ENCODE measurements at places on chromosomes 2 and 18.
A peak's percentile ranks its signal among the peaks of the same experiment; 100 is the strongest.

GRCh38 chr2:134917360-134917865 is 1.2 kb upstream of the CCNT2 start:
- DNase-seq, result no peak

DNA sequence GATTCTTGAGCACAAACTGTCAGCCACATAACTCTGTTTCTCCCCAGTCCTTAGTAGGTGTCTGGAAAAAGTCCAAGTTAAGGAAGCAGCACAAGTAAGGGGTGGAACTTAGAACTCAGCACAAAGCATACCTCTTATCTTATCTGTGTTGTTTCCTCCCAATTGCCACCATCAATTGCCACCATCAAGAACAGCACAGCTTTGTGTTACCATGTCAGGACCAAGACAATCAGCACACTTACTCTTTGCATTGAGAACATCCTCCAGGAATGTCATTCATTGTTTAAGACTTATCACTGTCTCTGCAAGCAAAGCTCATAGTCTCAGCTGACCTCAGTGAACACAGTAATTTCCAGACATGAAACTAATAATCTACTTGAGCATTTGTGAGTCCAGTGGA is 212.7 kb upstream of the FSHR start:
- DNase-seq, result no peak

DNA sequence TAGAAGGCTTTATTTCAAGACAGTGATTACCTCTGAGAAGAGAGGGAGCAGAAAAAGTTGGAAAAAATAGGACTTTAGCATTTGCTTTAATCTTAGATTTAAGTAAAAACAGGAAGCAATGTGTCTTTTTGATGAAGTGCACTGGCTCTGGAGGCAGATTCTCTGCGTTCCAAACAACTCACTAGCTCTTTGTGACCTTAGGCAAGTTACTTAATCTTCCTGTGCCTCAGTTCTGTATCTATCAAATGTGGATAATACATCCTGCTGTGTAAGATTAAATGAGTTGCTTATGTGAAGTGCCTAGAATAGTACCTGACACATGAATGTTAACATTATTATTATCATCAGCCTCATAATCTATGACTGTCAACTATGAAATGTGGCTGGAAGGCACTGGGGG is 42.3 kb downstream of the RPRD1A start:
- peak; percentile 4 for DNase-seq

GRCh38 chr2:39696101-39696553 is 30.4 kb downstream of the TMEM178A start:
- peak; percentile 27 for DNase-seq

DNA sequence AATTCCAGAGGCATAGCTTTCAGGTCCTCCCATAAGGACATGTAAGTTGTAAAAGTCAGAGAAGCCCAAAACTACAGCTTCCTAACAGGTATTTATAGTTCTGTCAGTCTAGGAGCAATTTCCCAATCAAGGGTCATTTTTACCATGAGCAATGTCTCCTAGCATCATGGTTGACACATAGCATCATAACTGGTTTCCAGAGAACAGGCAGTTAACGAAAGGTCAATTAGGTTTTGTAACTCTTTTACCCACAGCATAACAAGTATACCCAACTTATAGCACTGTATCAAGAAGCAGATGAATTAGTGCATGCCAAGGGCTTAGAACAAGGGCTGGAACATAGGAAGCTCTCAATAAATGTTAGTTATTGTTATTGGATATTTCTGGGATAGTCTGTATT is 110.1 kb downstream of the MREG start:
- DNase-seq, result no peak

GRCh38 chr2:101145406-101145805 is 5.8 kb downstream of the TBC1D8 start:
- no peak for DNase-seq

- DNase-seq, result no peak
These were observed 145.5 kb downstream of the TRABD2A start for GRCh38 chr2:84735389-84735788.

GRCh38 chr2:107334306-107334705 is 448.3 kb upstream of the ST6GAL2 start:
- peak; percentile 36 for DNase-seq

GRCh38 chr2:195238379-195238778 is 418.6 kb upstream of the SLC39A10 start:
- no peak for DNase-seq

DNA sequence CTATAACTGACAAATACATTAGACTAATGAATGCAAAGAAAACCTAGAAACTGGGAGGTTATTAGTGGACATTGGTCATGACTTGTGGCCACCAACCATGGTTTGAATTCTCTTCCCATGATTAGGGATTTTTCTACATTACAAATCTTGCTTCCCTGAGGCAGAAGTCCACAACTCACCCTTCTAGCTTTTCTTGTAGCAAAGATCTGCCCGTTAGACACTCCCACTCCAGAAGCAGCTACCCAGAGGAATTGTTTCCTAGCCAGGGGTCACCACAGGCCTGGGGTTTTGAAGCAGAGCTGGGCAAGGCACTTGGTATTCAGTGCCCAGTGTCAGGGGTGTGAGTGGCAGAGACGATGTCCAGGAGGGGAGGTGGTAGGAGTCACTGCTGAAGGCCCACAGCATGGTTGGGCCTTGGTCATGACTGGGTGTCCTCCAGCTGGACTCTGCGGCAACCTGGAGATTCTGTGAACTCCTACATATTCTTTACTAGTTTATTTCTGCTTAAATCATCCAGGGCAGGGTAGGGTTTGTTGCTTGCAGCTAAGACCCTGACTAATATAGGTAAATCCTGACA is 54.9 kb downstream of the ACTR2 start:
- DNase-seq, result no peak

GRCh38 chr2:135259123-135259522 is 207.0 kb downstream of the RAB3GAP1 start:
- DNase-seq, result no peak

- no peak for DNase-seq
These were observed 65.1 kb downstream of the CERS6 start for GRCh38 chr2:168521053-168521741.

- DNase-seq, result no peak
These were observed 606.5 kb downstream of the CPS1 start for GRCh38 chr2:211162911-211163310.

- DNase-seq, result no peak
These were observed 210.5 kb upstream of the PIK3C3 start for GRCh38 chr18:41744421-41745030.

GRCh38 chr2:224286923-224287322 is 115.0 kb downstream of the FAM124B start:
- DNase-seq, result no peak

DNA sequence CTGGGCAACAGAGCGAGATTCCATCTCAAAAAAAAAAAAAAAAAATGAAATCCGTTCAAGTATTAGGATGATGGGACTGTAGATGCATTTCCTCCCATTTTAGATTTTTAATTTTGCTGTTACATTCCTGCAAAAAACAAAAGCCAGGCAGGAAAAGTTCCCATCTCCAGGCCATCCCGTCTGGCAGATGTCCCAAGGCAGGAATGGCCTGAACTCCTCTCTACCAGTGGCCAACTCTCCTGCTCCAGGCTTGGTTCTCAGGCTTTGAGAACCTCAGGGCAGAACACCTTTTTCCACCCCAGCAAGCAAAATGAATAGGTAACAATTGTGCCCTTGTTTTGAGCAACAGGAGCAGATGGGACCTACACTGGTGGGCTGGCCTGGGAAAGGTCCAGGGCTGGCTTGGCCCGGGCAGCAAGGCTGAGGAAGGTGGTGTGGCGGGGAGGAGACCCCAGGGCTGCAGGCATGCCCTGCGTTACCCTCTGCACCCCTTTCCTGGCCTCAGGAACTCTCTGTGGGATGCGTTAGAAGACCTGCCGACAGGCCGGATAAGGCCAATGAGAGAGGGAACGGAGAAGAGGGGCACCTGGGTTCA is 86.0 kb downstream of the FAM210A start:
- no peak for DNase-seq

DNA sequence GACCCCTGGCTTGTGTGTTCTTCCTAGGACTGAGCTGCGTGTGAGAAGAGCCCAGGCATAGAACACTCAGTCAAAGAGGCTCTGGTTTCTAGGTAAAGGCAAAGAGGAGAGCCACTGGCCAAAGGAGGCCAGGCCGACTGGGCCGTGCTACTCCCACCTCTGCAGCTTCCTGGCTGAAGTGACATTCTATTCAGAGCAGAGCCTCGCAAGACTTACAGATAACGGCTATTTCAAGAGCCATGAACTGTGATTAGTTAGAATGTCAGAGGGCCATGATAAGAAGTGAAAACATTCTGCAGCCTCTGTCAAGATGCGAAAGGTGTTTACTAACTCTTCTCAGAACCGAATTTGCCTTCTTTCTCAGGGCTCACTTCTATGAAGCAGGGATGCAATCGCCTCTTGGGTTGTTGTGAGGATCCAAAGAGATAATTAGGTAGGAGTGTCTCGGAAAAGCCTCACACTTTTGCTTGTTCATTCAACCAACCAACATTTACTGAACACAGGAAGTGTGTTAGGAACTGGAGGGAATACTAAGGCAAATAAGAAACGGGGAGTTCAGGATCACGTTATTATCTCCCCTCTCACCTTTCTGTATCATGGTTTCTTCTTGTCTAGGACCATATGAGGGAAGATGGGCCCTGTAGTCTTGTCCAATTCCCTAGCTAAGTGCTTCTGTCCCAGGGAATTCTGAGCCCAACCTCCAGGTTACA is 3.4 kb upstream of the DNAJC5G start:
- DNase-seq, result no peak

DNA sequence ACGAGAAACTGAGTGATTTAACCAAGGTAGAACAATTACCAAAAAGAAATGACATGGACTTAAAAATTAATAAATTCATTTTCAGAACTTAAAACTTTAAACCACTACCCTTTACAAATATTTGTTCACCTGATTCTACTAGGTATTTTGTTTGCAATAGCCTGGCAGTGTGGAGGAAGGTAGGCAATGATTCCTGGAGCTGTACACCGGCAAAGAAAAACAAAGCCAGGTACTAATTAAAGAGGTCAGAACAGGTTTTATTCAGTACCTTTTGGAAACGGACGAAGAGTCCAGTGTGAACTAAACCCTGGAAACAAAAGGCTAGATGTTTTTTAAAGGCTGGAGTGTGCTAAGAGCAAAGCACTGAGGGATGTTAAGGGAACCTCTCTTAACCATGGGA is 561.3 kb upstream of the FSHR start:
- no peak for DNase-seq

- DNase-seq, result no peak
These were observed 94.9 kb downstream of the RNF152 start for GRCh38 chr18:61797696-61798590.

GRCh38 chr2:18001671-18002070 is 123.2 kb downstream of the KCNS3 start:
- DNase-seq, result no peak

GRCh38 chr2:241804326-241805229 is 4.4 kb upstream of the NEU4 start:
- peak; percentile 6 for DNase-seq

- no peak for DNase-seq
These were observed 49.5 kb downstream of the INHBB start for GRCh38 chr2:120395221-120396012.

GRCh38 chr18:13376841-13377351 is 158.3 kb downstream of the LDLRAD4 start:
- no peak for DNase-seq

DNA sequence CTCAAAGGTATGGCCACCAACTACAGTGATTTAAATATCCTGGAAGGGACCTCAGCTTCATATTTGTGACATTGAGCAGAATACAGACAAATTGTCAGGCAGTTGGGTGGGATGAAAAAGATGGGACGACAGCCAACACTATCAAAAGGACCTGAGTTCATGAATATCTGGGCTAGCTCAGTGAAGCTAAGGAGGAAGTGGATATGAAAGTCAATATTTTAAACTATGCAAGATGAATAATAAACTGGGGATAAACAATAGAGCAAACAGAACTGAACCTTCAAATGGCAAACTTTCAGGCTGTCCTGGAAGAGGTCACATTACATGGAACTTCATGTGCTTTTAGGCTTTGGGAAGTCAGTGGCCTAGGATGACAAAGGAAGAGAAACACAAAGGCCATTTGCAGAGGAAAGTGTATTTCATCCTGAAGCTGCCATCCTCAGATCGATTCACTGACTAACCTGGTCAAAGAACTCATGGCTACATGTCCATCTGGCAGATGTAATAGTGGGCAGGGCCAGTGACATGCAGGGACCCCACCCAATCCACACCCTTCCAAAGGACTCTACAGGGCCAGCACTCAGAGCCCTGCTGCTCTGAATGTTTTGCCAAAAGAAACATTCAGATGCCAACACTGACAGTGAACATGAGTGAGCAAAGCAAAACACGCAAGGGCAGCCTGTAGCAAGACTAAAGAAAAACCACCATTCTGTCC is 175.7 kb downstream of the ETAA1 start:
- no peak for DNase-seq

DNA sequence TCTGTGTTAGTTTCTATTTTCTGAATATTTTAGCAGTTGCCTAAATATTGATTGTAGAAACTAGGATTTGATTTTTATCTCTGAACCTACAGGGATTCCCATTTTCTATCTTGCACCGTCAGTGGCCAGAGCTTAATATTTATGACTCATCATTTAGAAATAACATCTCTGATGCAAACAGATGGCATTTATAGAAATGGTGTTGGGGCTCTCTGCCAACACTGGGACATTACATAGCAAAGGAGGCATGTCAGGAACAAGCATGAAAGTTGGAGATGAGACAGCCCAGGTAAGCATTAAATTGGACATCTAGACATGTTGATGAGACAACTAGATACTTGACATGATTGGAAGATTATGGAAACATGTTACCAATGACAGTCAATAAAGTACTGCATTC is 165.3 kb upstream of the SYT4 start:
- DNase-seq, result no peak

GRCh38 chr2:19989342-19989666 is 601 bp downstream of the WDR35 start:
- no peak for DNase-seq

GRCh38 chr2:150062416-150062815 is 425.1 kb downstream of the RND3 start:
- DNase-seq, result no peak

GRCh38 chr2:196592331-196592910 is 47.1 kb upstream of the CCDC150 start:
- DNase-seq, result no peak

GRCh38 chr2:65687614-65688013 is 255.2 kb upstream of the SPRED2 start:
- no peak for DNase-seq

- DNase-seq, result no peak
These were observed 6.8 kb upstream of the EHD3 start for GRCh38 chr2:31227110-31227509.

GRCh38 chr2:72846171-72847095 is 20.6 kb upstream of the EXOC6B start:
- no peak for DNase-seq

GRCh38 chr2:69771461-69771860 is 29.5 kb downstream of the ANXA4 start:
- DNase-seq, result no peak

- no peak for DNase-seq
These were observed 57.2 kb downstream of the NGEF start for GRCh38 chr2:232955856-232956255.

- DNase-seq, result no peak
These were observed 13.1 kb upstream of the ACTR3 start for GRCh38 chr2:113876503-113877387.

GRCh38 chr2:159084384-159085370 is 116.2 kb downstream of the TANC1 start:
- no peak for DNase-seq

GRCh38 chr2:21084401-21084800 is 39.4 kb upstream of the TDRD15 start:
- no peak for DNase-seq

GRCh38 chr2:169778446-169778845 is 20.2 kb upstream of the SSB start:
- no peak for DNase-seq

- DNase-seq, result no peak
These were observed 84.0 kb downstream of the KLHL14 start for GRCh38 chr18:32688821-32689220.
